ENCODE measurements at places on chromosomes 7 and 10.

DNA sequence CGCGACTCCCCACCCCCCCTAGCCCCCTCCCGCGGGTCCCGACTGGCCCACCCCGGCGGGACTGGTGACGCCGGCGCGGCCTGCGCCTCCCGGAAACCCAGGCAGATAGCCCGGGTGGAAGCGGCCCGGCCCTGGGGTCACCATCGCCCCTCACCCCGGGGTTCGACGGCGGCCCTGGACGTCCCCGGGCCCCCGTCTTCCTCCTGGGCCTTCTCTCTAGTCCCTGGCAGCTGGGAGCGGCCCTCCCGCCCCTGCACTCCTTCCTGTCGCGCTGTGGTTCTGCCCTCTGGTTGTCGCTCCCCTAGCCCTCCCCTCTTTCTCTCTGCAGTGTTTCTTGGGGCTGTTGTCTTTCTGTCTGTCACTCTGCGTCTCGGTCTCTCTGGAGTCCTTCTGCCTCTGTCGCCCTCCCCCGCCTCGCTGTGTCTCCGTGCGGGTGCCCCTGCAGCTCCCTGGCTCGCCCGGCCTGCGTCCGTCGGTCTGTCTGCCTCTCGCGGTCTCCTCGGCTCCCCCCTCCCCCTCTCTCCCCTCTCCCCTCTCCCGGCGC, 90.5 kb upstream of the PAX2 start:
- no peak for DNase-seq

DNA sequence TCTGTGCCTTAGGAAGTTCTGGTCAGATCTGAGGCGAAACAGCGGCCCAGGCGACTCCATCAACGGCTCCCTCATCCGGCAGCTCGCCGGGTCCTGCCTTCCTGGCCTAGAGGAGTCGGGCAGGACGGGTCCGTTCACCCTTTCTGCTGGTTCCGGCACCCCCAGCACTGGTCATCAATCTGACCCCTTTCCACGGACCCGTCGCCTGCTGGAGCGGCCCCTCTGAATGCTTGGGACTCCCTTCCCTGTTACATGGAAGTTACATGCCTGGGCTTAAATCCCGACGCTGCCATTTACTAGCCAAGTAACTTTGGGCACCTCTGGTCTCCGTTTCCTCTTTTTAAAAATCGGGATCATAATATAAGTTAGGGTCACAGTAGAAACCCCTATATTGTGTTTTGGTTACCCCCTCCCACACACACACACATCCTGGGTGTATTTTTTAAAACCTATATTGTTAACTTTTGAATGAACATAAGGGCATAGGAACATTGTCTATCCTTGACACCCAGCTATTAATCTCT, 607 bp upstream of the GGCT start:
- no peak for DNase-seq

- no peak for DNase-seq
These were observed 50.8 kb downstream of the PIK3CG start for GRCh38 chr7:106915873-106916272.

DNA sequence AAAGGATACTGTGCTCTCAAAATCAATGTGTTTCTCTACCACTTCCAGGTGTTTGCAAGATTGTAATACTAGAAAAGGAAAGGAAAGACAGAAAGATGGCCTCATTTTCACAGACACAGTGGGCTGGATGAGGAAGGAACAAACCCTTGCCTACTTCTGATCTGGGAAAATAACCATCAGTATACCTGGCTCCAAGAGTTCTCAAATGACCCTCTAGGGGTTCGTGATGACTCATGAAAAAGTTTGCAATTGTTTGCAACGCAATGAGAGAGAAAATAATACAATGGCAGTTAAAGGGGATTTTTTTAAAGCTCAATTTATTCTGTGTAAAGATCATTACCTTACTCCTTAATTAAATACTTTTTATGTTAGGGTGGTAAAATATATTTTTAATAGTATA, 197.6 kb upstream of the INHBA start:
- no peak for DNase-seq

GRCh38 chr7:97732565-97733275, 834 bp downstream of the TAC1 start:
- DNase-seq: no peak

GRCh38 chr10:34931216-34931615, 116.1 kb upstream of the PARD3 start:
- no peak for DNase-seq

GRCh38 chr10:45470098-45471012, 96.3 kb downstream of the ALOX5 start:
- no peak for DNase-seq

DNA sequence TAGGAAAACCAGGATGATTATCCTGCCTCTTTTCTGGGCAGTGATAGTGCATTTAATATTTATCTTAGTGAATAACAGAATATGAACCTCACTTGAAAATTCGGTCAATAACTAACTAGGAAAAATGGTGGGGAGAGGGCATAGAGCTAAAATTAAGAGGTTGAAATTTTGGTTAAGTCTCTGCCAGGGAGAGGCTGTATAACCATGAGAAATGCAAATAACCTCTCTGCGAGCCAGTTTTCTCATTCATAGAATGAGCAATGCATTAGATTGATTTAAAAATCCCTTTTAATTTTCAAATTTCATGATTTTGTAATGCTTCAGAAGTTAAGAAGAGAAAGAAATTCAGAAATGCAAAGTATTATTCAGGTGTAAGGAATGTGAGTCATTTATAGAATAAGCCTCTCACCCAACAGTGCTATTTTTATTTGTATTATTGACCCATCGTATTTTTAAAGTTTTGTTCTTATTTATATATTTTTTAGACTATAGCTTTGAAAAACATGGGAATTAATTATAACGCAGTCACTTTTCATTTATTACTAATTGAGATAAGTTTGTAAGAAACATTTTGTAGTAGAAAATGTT, 104.7 kb downstream of the PHF14 start:
- DNase-seq: no peak

- DNase-seq: no peak
These were observed 3.5 kb upstream of the CFAP58 start for GRCh38 chr10:104350127-104350635.

- no peak for DNase-seq
These were observed 280.2 kb upstream of the HGF start for GRCh38 chr7:82049891-82050533.

DNA sequence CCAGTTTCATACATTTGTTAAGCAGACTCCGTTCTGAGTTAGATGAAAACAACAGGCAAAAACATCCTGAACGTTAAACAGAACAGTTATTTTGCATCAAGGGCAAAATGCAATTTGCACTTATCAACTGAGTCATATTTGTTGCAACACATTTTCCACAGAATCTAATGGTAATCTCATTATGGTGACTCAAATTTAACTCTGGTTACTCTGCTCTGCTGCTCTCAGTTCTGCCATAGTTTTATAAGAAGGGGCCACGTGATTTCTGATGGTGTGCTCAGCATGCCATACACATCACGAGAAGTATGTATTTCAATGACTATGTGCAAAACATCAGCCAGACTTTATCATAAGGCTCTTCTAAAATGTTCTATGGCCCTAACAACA, 148.8 kb downstream of the CHCHD3 start:
- no peak for DNase-seq

Measured in epithelial cell of proximal tubule (primary cell).